ENCODE measurements at places on chromosomes 11 and 22. TPM values are rescaled to one million over a fixed set of nuclear protein-coding genes. Genes with fewer than 3 reads are reported as not detected.

- H3K36me3 ChIP-seq: peaks cover 20% of the 10 kb centered on the region
- no peak overlapping the region for H3K27ac ChIP-seq
- peaks cover 10% of the 10 kb centered on the region for H3K4me1 ChIP-seq
- no peaks in the 10 kb centered on the region for H3K27me3 ChIP-seq
- no peak for DNase-seq
- no peak overlapping the region for H3K4me3 ChIP-seq
These were observed 2.4 kb upstream of the ATP5MG start for GRCh38 chr11:118398791-118399559.

- DNase-seq: no peak
- no peak overlapping the region for H3K4me3 ChIP-seq
- peaks cover 2% of the 10 kb centered on the region for H3K36me3 ChIP-seq
- H3K4me1 ChIP-seq: peaks cover 38% of the 10 kb centered on the region
- H3K27ac ChIP-seq: peak overlapping the region; percentile 61
These were observed 25.4 kb downstream of the MAML2 start for GRCh38 chr11:96317571-96317970.

GRCh38 chr11:102955624-102956023 lies at the start of gene MMP13:
TSS of gene MMP13 (minus strand) at chr11:102955732. CDS start at chr11:102955705, 27 bp downstream.
- no peaks in the 10 kb centered on the region for H3K27me3 ChIP-seq
- H3K27ac ChIP-seq: no peak within 1 kb of the TSS
- H3K36me3 ChIP-seq: no peaks in the 10 kb centered on the region
- H3K4me1 ChIP-seq: no peaks in the 10 kb centered on the region
- H3K4me3 ChIP-seq: no peak within 1 kb of the TSS
- DNase-seq: no peak

DNA sequence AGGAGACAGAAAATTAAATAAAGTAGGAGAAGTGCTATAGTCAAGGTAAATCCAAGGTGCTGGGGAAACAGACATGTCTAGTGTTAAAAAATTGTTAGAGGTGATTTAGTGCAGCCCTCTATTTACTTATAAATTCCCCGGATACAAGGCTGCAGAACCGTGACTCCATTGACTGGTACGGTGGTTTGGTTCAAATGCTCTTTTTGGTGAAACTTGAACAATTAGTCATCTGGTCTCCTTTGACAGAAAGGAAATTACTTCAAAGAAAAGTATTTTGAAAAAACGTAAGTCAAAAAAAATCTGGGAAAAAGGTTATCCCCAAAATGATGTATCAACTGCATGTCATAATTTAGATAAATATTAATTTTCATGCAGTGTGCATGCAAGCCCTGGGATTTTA lies 399.2 kb downstream of the CNTN5 start:
- H3K4me1 ChIP-seq: no peaks in the 10 kb centered on the region
- no peak overlapping the region for H3K4me3 ChIP-seq
- H3K36me3 ChIP-seq: no peaks in the 10 kb centered on the region
- no peaks in the 10 kb centered on the region for H3K27me3 ChIP-seq
- H3K27ac ChIP-seq: no peak overlapping the region

DNA sequence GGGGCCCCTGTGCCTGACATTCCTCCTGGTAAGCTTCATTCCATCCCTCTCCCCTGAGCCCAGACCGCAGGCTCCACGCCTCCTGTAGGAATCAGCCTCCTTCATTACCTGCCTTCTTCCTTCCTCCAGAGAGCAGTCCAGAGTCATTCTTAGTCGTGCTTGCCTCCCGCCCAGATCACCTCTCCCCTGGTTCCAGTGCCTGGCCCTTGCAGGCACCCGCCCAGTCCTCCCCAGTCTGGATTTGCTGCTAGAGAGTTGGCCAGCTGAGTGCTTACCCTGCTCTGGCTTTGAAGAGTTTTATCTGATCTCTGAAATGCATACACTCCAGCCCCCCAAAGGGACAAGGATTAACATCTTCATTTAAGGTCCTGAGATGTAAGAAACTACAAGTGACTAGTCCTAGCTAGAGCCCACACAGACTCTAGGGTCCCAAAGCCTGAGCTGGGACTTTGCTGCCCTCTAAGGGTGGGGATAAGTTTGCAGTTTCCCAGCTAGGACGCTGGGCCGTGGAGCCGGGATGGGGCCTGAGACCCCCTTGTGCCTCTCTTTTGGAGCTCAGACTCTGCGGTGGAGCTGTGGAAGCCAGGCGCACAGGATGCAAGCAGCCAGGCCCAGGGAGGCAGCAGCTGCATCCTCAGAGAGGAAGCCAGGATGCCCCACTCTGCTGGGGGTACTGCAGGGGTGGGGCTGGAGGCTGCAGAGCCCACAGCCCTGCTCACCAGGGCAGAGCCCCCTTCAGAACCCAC lies 1.6 kb downstream of the NR1H3 start:
- H3K4me3 ChIP-seq: no peak overlapping the region
- peak overlapping the region; percentile 7 for H3K27ac ChIP-seq
- H3K4me1 ChIP-seq: no peaks in the 10 kb centered on the region
- peak; percentile 52 for DNase-seq

- H3K27ac ChIP-seq: no peak overlapping the region
- DNase-seq: peak; percentile 61
- no peaks in the 10 kb centered on the region for H3K36me3 ChIP-seq
- H3K27me3 ChIP-seq: no peaks in the 10 kb centered on the region
- H3K4me3 ChIP-seq: no peak overlapping the region
These were observed 272.1 kb downstream of the FAM76B start for GRCh38 chr11:95517453-95517852.

DNA sequence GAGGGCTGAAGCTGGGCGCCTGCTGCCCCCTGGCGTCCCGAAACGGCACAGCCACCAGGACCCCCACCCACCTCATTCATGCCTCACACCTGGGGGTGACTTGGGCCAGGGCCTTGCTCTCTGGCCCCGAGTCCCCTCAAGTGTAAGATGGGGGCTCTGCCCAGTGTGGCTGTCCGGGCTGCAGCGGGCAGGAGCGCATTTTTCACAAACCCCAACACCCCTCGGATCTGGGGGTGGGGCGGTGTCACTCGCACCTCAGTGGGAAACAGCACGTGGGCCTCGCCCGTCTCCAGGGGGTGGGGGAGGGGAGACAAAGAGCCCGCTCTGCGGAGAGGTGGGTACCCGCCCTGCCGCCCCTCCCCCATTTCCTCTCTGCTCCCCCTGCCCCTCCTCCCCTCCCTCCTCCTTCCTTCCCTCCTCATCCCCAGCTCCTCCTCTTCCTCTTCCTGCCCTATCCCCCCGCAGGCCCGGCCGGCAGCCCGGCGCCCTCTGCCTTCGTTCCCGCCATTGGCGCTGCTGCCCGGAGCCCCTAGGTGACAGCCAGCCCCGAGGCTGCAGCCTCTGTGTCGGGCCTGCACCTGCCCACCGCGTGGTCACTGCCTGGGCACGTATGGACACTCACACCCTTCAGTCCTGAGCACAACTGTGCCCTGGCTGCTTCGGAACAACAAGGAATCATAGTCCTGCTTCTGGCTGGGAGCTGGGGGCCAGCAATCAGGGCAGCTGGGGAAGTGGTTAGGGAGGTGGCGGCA lies 6.8 kb upstream of the CDKN1C start:
- H3K27ac ChIP-seq: no peak overlapping the region
- DNase-seq: peak; percentile 83
- peaks cover 6% of the 10 kb centered on the region for H3K4me1 ChIP-seq
- H3K27me3 ChIP-seq: no peaks in the 10 kb centered on the region
- H3K4me3 ChIP-seq: peak overlapping the region; percentile 13

DNA sequence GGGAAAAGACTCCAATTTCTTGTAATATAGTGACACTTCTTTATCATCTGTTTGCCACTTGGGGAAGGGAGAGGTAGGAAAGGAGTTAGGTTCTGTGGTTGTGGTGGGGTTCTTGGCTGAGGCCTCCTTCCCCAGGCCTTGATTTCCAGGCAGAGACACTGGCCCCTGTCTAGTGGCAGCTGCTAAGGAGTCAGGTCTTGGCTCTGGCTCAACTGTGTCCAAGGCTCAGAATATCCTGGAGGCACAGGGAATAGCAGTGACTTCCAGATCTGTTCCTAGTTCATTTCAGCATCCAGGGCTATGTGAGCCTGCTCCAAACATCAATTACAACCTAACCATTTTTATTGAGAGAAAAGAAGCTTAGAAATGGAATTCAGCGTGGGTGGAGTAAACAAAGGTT lies 29.5 kb downstream of the PPFIBP2 start:
- H3K36me3 ChIP-seq: no peaks in the 10 kb centered on the region
- no peak for DNase-seq
- H3K27me3 ChIP-seq: no peaks in the 10 kb centered on the region
- no peak overlapping the region for H3K4me3 ChIP-seq

DNA sequence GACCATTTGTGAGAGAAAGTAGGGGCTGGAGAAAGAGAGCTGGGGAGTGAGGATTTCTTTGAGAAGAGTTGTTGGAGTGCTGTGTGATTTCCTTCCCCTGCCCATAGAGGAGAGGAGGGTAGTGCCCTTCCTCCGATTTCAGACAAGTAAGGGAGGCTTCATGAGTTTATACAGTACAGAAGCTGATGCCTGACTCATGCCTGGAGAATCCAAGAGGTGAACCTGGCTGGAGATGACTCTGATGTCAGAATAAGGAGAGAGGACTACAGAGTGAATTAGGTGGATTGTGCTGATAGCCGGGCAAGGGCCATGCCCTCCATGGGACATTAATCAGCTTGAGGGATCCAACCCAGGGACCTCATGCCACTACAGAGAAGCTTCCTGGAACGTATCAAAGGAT lies 91.6 kb downstream of the FAR1 start:
- no peak overlapping the region for H3K4me3 ChIP-seq
- DNase-seq: no peak
- H3K27me3 ChIP-seq: no peaks in the 10 kb centered on the region

DNA sequence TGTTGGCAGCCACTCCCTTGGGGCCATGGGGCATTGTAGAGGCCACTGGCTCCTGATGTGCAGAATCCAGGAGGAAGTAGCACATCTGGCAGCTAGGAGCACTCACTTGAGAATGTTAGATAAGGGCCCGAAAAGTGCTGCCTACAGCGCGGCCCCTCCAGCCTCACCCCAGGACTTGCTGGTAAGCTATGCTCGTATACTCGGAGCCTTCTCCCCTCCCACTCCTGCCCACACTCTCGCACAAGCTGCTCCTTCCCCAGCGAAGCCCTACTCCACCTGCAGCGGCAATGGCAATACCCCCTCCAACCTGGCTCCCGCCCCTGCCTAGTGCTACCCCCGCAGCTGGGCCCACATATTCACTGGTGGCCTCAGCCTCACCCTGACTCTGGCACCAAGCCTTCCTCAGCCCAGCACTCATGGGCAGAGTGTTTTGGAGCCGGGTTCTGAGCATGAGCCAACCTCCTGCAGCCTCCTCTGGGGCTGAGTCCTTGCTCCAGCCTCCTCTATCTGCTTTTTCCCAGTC lies 47.7 kb downstream of the PDE2A start:
- H3K27ac ChIP-seq: peak overlapping the region; percentile 60
- H3K27me3 ChIP-seq: no peaks in the 10 kb centered on the region

DNA sequence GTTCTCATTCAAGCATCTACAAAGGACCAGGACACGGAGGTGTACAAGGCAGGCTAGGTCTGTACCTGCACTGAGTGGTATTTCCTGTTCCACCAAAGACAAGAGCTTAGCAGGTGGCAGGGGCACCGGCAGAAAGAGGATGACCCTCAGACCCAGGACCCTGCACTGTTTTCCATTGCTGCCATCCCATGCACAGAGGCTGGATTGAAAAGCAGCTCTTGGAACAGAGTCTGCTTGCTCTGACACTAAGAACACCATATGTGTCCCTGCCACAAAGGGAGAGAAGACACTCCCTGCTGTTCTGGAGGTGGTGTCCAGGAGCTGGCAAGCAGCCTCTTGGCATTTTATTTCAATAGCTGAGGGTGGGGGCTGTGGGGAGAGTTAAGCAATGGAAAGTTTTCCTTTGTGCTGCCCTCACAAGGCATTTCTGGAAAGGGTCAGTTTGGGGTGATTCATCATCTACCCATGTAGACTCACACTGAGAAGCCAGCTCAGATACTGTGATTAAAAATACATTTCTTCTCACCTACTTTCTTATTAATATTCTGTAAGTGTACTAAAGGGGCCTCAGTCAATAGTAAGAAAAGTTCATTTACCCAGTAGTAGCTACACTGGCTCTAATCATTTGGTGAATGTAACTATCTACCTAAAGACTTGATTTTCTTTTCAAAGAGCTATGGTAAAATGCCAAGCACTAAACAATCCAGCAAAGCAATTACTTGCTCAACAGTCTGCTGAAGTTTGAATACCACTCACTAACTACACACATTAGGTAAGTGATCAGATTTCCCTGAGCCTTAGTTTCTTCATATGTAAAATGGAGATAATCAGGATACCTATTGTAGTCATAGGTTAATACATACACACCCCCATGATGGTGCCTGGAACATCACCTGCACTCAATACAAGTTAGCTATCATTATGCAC lies 55.2 kb downstream of the SLC1A2 start:
- H3K4me3 ChIP-seq: no peak overlapping the region
- no peaks in the 10 kb centered on the region for H3K36me3 ChIP-seq
- H3K4me1 ChIP-seq: peaks cover 1% of the 10 kb centered on the region
- peak overlapping the region; percentile 78 for H3K27ac ChIP-seq

- no peaks in the 10 kb centered on the region for H3K27me3 ChIP-seq
- H3K4me1 ChIP-seq: peaks cover 41% of the 10 kb centered on the region
- H3K27ac ChIP-seq: no peak overlapping the region
- no peak overlapping the region for H3K4me3 ChIP-seq
- no peak for DNase-seq
These were observed 84.7 kb downstream of the MAML2 start for GRCh38 chr11:96257972-96258934.

GRCh38 chr11:115452241-115452640 lies 52.0 kb downstream of the CADM1 start:
- H3K4me1 ChIP-seq: no peaks in the 10 kb centered on the region
- H3K27me3 ChIP-seq: no peaks in the 10 kb centered on the region
- H3K36me3 ChIP-seq: peaks cover 4% of the 10 kb centered on the region
- peak; percentile 20 for DNase-seq
- H3K27ac ChIP-seq: no peak overlapping the region

DNA sequence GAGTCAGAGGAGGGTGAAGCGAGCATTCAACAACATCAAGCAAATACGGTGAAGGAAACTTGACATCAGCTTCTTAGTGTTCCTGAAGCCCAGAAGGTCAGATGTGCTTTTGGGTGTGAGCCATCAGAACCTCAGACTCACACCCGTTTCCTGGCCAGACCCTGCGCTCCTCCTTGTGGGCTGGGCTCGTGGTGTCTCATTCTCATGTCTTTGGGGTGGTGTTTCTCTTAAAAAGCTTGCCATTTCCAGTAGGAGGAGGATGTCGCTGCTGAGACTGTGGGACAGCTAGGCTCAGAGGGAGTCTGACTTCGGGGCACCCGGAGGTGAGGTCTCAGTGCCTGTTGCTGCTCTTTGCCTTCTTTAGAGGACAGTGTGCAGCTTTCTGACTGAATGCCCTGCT lies 24.2 kb downstream of the PPFIBP2 start:
- H3K27me3 ChIP-seq: peaks cover 5% of the 10 kb centered on the region
- H3K36me3 ChIP-seq: no peaks in the 10 kb centered on the region
- no peak overlapping the region for H3K4me3 ChIP-seq
- no peak overlapping the region for H3K27ac ChIP-seq

The PLAAT4 gene
- 163 TPM for polyA plus RNA-seq

The GAL3ST1 gene
- 3.3 TPM for polyA plus RNA-seq

The RASD2 gene
- 0.40 TPM for polyA plus RNA-seq

The FGF3 gene
- polyA plus RNA-seq: not detected

The CRYBB1 gene
- polyA plus RNA-seq: 1.1 TPM

The INPP5J gene
- polyA plus RNA-seq: 1.2 TPM

The RAB3IL1 gene
- 20.8 TPM for polyA plus RNA-seq

The CNGA4 gene
- 0.85 TPM for polyA plus RNA-seq
